Stimulated activated CD4-positive, alpha-beta T cell treated with anti-CD3 and anti-CD28 coated beads, Interleukin-1b, Interleukin-23, amount 100 ng/mL, for 4 hours (primary cell): ENCODE measurements at places on chromosomes 16 and 17.

GRCh38 chr17:10612957-10613744 is 44.0 kb downstream of the MYH3 start:
- no peak for DNase-seq

GRCh38 chr16:6284731-6285130 is 1047.9 kb upstream of the RBFOX1 start:
- no peak for DNase-seq

DNA sequence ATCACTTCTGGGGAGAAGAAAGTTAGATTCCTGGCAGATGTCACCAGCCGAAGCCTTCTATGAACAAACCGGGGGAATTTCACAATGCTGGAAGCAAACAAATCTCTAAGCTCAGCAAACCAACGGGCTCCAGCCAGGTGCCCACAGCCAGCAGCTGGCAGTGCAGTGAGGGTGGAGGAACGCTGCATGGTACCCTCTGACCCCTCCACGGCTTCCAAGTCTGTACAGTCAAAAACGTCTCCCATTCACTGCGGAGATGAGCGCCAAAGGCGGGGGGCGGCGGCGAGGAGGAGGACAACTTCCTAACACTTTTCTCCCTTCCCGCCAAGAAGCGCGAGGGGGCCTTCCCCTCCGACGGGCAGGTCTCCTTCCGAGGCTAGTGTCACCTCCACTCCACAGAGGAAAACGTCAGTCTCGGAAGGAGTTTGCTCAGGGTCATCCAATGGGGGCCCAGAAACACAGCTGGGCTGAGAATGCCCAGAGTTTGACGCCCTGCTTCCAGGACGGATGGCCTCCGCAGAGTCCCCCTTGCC is 924 bp downstream of the ZNF598 start:
- no peak for DNase-seq

DNA sequence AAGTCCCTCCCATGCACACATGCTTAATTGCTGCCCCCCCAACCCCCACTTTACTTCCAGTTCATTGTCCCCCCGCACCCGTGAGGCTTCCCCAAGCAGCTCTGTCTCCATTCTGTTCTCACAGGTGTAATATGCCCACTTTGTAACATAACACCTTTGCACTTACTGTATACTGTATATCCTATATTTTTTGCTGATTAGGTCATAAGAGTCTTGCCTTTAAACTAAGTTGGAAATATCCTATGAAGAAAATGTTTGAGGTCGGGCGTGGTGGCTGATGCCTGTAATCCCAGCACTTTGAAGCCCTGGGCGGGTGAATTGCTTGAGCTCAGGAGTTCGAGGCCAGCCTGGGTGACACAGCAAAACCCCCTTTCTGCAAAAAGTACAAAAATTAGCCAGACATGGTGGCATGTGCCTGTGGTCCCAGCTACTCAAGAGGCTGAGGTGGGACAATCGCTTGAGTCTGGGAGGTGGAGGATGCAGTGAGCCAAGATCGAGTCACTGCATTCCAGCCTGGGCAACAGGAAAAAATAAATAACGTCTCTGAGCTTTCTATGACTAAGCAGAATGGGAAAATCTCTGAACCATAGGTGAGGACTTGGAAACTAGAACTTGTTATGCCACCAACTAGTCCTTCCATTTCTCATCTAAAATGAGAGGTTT is 76.1 kb downstream of the TNRC6C start:
- DNase-seq, result no peak

DNA sequence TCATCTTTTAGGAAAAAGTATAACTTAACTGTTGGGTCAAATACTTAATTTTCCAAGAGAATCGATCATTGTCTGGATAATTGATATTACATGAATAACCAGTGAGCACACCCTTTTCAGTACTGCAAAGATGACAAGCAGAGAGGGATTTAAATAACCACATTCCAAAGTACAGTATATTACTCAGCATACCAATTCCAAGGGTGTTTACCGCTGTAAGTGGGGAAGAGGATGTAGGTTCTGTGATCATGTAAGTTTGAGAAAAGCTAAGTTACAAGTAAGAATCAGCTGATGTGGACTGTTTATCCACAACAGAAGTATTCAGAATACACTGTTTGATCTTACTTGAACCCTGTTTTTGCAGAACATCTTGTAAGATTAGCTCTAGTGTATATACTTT is 6.1 kb downstream of the GDE1 start:
- no peak for DNase-seq

DNA sequence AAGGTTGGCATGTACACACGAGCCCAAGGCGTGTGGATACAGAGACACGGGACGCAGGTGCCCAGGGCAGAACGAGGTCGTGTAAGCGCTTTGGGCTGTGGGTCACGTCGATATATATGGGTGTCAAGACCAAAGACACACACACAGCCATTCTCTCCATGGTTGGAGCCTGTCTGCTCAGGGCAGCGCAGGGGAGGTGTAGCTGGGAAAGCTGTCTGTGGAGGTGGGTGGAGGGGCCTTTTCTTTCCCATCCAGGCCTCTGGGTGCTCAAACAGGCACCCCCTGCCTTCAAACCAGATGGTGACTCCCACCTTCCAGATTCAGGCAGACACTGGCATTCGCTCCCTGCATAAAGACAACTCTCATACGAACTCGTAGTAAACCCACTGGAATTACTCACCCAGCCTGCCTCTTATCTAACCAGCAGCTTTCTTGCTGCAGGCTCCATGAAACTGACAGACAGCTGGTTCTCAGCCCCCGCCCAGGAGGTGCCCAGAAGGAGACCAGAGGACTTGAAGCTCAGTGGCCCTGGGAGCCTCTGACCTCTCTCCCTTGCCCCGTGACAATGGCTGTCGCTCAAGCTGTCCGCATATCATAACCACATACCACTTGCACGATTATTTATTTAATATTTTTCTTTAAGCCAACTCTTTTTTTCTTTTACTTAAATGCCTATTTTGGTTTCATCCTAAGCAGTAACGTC is 237.1 kb downstream of the KATNIP start:
- no peak for DNase-seq

DNA sequence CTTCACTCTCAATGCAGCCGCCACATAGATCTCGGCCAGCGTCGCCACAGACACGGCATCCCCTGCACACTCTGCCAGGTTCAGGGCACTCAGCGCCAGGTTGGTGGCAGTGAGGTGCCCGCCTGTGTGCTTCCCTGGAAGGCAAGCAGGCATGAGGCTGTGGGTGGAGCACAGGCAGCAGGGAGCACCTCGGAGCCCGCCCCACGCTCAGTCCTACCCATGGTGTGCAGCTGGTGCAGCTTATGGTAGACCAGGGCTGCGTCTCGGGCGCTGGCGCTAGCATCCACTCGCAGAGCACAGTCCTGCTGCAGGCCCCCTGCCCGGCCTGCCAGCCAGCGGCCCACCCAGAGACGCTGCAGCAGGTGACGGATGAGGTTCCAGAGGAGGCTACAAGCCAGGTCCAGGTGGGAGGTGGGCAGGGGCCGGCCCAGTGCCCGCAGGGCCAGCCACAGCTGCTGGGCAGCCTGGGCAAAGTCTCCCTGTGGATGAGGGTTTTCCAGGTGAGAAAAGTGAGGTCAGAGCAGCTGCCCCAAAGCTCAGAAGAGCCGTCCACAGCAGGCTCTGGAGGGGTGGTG is 20.5 kb downstream of the SREBF1 start:
- no peak for DNase-seq

DNA sequence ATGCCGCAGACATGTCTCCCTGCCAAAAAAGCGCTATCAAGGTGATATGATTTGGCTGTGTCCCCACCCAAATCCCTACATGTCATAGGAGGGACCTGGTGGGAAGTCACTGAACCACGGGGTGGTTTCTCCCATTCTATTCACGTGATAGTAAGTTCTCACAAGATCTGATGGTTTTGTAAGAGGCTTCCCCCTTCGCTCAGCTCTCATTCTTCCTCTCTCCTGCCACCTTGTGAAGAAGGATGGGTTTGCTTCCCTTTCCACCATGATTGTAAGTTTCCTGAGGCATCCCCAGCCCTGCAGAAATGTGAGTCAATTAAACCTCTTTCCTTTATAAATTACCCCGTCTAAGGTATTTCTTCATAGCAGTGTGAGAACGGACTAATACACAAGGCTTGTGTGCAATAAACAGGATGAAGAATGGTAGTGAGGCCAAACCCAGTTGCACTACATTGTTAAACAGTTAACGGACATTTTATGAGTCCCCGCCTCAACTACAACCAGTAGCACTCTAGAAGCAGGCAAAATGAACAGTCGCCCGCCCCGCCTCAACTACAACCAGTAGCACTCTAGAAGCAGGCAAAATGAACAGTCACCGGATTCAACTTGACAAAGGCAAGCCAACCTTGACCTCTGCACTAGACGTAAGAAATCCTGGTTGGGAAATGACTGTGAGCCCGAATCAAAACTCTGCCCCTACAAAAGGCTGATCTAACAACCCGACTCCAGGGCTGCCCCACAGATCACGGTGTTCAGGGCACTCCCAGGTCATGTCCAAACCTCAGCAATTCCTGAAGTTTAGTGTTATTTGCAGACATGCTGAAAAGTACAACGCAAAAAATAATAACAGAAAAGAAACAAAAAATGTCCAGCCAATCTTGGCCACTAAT is 26.3 kb downstream of the VPS53 start:
- DNase-seq, result no peak

DNA sequence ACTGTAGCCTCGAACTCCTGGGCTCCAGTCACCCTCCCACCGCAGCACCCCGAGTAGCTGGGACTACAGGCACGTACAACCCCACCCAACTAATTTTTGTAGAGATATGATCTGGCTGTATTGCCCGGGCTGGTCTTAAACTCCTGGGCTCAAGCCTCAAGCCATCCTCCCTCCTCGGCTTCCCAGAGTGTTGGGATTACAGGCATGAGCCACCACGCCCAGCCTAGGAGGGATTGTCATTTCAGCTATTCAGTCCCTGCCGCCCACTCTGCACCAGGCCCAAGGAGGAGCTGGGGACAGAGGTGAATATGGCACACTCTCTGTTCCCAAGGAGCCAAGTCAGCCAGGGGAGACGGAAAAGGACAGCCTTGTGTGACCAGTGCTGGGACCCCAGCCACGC is 256.2 kb downstream of the PARN start:
- no peak for DNase-seq

GRCh38 chr16:58329135-58329534 is 34.3 kb upstream of the PRSS54 start:
- no peak for DNase-seq

DNA sequence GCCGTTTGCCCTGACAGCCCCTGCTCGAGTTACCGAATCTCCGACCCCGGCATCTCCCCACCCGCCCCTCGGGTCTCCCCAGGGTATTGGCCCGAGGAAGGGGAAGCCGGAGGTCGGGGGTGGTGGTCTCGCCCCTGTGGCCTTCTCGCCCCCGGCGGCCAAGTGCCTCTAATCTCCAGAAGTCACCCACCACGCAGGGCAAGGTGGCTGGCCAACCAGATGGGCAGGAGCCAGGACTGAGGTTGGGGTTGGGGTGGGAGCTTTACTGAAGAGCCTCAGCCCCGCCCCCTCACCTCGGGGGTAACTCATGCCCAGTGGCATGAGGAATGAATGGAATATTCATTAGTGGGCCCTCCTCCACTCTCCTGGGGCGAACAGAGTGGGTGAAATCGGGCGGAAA is 637 bp downstream of the DHRS11 start:
- DNase-seq, result no peak

DNA sequence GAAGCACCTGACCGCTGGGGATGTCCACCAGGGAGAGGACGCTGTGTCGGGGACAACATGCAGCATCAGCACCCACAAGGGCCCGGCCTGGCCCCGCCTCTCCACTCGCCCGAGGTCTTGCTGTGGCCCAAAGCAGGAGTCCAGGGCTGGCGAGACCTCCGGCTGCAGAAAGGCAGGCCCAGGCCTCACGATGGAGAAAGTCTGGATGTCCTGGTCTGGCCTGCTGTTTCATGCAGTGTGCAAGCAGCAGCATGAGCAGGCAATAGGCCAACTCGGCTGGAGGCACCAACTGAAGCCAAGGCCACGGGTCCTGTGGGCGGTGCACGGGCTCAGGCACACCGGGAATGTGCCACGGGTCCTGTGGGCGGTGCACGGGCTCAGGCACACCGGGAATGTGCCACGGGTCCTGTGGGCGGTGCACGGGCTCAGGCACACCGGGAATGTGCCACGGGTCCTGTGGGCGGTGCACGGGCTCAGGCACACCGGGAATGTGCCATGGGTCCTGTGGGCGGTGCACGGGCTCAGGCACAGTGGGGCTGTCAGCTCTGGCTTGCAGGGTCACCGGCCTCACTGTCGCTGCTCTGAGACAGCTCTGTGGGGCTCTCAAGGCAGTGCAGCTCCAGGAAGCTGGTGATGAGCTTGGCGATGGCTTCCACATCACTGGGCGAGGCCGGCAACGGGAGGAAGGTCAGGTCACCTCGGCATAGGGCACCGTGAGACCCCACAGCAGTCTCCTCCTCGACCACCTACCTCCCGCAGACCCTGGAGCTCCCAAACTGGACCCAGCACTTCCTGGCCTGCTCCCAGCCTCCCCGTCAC is 6.9 kb downstream of the CYBC1 start:
- no peak for DNase-seq

DNA sequence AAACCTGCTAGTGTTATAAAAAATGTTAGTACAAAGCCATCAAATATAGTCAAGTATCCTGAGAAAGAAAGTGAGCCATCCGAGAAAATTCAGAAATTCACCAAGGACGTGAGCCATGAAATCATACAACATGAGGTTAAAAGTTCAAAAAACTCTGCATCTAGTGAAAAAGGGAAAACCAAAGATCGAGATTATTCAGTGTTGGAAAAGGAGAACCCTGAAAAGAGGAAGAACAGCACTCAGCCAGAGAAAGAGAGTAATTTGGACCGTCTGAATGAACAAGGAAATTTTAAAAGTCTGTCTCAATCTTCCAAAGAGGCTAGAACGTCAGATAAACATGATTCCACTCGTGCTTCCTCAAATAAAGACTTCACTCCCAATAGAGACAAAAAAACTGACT is 31.7 kb downstream of the RBBP6 start:
- no peak for DNase-seq

DNA sequence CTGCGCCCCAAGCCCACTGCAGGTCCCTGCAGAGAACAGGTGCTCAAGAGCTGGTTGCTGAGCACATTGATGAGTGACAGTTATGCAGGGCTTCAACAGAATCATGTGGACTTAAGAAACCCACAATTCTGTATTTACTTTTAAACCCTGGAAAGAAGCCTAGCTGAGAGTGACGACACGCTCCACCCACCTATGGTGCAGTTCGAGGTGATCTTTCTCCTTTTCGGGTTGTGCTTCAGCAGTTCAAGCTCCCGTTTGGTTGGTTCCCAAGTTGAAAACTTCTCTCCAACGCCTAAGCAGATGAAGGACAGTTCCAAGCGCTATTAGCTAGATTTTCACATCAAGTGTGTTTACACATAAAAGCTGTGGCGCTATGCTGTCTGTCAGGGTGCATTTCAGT is 23.9 kb downstream of the USP22 start:
- DNase-seq, result no peak
